Fibroblast of upper back skin (primary cell): ENCODE measurements at places on chromosomes 3 and 15.

DNA sequence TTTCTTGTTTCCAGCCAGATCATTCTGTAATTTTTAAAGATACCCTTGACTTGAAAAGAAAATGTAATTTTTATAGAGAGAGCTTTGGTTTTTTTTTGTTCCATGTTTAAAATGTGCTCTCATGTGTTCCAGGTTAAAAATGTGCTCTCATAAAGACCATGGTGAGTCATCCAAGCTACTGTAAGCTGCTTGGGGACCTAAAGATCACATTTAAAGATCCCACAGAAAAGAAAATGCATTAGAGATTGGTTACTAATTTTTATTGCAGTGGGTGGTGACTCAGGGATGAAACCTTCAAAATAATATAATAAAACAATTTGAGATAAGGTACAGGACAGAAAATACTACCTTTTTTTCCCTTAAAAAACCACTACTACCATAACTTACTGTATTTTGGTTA is 11.0 kb downstream of the TCF12 start:
- DNase-seq = peak; percentile 79

DNA sequence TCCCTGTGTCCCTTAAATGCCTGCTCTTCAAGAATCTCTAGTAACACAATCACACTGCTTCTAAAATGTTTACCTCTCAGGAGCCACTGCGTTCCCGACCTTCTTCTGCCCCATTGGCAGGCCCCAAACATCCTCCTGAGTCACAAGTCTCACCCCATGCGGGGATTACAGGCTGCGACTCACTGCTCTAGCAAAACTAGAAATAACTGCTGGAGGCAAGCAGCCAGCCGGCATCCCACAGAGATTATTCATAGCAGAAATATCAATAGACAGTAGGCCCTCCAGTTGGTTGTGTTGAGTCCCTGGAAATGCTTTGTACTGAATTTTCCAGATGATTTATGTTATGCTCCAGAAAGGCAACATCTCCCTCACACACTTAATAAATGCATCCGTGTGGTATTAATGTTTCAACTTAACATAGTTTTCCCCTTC is 64.8 kb downstream of the RFTN1 start:
- DNase-seq = peak; percentile 99

DNA sequence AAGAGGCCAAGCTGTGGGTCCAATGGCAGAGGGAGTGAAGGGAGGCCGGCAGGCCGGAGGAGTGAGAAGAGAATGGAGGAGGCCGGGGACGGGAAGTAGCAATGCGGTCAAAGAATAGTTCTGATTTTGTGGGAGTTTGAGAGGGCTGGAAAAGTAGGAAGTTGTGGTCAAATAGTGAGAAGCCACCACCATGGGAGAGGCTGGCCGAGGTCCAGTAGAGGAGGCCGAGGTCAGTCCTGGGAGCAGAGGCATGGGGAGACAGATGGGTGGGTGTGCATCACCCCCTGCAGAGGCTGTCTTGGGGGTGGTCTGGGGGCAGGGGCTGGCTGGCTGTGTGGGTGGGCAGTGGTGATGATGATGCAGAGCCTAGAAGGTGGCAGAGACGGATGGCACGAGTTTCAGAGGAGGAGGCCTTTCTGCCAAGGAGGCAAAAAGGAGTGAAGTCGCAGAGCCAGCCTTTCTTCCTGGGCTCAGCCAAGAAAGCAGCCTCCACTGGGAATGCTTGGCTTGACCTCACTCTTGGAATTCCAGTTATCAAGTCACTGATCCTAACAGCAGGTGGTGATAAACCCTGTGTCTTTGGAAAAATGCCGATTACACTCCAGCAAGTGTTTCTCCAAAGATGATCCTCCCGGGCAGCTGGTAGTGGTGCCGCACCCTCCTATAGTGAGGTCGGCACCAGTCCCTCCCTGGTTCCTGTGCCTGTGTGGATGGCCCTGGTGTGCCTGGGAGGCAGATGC is 57.3 kb downstream of the ARNT2 start:
- DNase-seq = peak; percentile 70

- no peak for DNase-seq
These were observed 14.0 kb upstream of the CYP11A1 start for GRCh38 chr15:74381481-74381880.

DNA sequence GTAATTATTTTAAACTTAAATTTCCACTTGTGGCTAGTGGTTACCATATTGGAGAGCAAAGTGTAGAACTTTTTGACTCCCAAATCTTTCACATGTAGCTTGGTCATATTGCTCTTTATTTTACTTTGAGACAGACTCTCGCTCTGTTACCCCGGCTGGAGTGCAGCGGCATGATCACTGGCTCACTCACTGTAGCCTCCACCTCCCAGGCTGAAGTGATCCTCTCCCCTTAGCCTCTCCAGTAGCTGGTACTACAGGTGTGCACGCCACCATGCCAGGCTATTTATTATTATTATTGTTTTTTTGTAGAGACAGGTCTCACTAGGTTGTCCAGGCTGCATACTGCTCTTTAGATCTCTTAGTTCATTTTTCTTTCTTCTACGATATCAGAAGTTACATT is 3.9 kb downstream of the FNDC3B start:
- DNase-seq = no peak

- DNase-seq = no peak
These were observed 805.3 kb upstream of the LMCD1 start for GRCh38 chr3:7696320-7696719.

GRCh38 chr3:31240466-31240865 is 292.3 kb upstream of the STT3B start:
- no peak for DNase-seq

DNA sequence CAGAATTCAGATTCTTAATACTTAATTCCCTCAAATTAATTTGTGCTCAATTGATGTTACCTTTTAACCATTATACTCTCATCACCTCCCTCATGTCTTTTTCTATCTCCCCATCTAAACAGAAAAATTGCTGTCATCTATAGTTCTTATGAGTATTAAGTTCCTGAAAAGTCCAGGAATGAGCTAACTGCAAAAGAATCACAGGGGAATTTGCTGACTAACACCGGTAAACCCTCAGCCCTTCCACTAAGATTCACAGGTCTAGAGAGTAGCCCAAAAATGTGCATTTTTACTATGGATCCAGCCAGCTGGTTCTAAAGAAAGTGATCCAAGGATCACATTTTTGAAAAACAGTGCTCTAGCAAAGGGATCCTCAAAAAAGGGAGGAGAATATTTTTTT is 67.0 kb downstream of the SETD2 start:
- DNase-seq = peak; percentile 81
